ENCODE measurements at places on chromosomes 2 and 18.

GRCh38 chr2:207282916-207283315, 117.2 kb upstream of the KLF7 start:
- DNase-seq = no peak

- no peak for DNase-seq
These were observed 133.2 kb downstream of the ACKR3 start for GRCh38 chr2:236702657-236703372.

- DNase-seq = no peak
These were observed 232.3 kb downstream of the KLHL29 start for GRCh38 chr2:23617167-23617810.

DNA sequence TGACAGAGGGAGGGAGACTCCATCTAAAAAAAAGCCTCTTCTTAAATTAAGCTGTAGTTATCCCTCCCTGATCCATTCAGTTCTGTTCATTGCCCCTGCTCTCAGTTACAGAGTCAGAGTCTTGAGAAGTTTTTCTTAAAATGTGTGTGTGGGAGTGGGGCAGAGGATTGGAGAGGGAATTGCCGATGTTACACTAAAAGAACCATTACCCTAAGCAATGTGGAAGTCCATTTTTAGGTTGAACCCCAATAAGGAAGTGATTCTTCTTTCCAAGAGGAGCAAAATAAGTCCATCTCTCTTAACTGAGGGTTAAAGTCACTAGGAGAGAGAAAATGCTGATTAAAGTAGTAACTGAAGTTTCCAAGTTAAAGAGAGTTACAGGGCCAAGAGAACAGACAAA, 21.2 kb upstream of the THOC1 start:
- no peak for DNase-seq

GRCh38 chr2:121197369-121198091, 87.5 kb downstream of the TFCP2L1 start:
- no peak for DNase-seq

GRCh38 chr2:142914507-142915313, 37.2 kb downstream of the KYNU start:
- DNase-seq = no peak

- DNase-seq = no peak
These were observed 45.9 kb downstream of the THUMPD2 start for GRCh38 chr2:39733070-39733674.

DNA sequence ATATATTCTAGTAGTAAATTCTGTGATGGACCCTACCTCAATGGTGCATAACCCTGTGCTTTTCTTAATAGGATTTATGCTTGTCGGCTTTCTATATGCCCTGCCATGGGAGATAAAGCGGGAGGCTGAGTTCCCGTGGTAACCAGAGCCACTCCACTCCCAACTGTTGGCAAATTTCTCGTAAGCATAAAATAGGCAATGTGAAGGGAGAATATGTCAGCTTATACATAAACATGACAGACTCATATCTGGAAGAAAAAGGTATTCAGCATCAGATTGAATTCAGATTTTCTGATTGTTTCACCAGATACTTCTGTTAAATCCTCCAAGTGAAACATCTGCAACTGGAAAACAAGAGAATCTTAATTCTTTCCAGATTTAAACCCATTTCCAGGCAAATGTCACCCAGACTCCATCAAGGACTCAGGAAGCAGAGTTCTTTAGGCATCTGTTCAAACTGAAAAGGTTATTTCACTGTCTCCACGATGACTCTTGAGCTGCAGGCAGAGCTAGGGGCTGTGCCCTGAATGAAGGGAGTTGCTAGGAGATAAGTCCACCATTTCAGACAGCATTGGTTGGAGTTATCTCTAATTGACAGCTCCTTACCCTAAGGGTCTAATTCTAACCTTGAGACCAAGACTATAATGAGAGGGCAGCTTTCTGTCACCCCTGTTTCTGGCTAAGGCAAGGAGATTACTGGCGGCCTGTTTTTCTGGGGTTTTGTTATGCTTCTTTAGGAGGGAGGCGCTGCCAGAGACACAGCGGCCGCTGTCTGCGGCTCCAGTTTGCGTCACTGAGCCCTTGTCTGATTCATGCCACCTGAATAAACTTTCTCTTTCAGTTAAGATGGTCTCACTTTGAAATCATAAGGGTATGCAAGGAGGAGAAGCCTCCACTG, 381.3 kb downstream of the SOX11 start:
- DNase-seq = no peak

Measured in GF-D8 (cell line).